ENCODE measurements at places on chromosomes 2 and 18. TPM values are rescaled to one million over a fixed set of nuclear protein-coding genes. Genes with fewer than 3 reads are reported as not detected.

Gene EFR3B
- 2.2 TPM for total RNA-seq

DNA sequence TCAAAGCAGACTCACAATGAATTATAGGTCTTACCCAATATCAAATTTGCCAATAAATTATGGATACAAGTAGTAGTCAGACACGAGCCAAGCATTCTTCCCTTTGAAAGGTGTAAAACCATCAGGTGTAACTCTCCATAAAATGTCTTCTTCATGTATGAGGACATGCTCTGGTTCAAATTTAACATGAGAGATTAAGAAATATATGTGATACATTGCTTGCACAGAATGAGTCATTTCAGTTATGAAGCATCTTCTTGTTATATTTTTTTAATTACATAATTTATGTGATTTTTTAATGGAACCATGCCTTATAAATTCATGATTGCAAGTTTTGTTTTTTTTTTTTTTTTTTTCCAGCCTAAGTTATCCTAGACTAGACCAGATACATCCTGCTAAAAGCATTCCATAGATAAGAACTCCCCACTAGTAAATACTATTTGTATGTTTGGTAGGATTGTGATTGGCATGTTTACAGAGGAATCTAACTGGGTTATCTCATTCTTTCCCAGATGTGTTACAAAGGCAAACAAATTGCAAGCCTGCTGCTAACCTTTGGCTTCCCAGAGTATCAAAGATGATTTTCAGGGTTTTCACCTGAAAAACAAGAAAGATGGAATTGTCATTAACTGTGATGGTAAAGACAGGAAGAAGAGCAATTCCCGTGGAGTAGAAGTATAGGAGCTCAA lies 621.9 kb downstream of the XIRP2 start:
- peak; percentile 17 for DNase-seq

GRCh38 chr2:225428360-225428759 lies 28.9 kb downstream of the NYAP2 start:
- no peak for DNase-seq

DNA sequence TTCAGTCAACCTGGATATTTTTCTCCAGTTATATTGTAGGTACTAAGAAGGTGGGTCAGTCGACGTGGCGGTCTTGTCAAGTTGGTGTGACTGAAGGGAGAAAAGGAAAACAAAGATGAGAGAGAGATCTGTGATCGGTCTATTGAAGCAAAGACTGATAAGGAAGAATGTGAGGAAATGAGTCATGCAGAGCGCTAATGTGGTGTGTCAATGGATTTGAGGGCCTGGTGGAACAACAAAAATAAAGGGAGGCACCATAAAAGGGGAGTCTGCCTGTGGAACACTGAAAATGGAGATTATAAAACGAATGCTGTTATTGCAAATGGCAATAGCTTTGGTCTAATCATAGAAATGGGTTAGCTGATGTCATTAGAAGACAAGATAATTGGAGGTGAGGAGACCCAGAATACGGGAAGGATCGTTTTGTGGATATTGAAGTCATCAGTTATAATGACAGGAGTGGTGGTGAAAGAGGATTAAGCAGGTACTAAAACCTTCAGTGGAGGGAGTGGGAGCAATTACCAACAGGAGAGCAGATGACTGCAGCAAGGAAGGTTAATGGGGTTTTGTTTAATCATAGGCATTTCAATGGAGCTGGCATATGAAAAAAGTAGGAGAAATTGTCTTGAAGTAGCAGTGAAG lies 599.1 kb upstream of the FSHR start:
- no peak for DNase-seq

DNA sequence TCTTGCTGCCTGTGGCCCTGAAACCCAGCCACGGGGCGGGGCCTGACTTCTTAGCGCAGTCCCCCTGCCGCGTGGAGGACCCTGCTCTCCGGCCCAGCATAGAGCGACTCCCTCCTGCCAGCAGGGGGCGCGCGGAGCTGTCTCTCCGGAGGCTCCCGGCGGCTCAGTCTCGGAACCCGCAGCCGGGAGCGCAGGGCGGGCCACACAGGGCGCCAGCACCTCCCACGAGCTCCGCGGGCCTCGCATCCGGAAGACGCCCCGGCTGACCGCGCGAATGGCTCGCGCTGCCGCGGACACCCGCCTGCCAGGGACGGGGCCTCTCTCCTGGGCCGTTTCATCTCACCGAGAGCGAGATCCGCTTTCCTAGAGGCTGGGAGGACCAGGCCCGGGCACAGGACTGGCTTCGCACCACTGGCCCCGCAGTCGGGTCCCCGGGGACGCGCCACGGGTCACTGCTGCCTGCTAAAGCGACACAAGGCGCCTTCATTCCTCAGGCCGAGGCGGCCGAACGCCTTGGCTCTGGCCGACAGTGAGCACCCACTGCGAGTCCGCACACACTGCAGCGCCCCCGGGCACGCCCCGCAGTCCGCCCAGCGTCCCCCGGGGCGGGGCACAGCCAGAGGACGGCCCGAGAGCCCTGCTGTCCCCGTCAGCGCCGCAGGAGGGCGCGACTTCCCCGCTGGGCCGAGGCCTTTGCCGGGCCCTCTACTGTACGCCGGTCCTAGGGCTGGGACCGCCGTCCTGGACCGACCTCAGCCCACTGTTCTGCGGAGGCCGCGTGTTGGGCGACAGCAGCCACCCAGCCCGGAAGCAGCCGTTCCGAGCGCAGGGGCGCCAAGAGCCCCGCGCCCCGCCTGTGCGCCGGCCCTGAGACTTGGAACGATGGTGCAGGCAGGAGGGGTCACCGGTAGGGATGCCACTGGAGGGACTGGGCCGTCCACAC lies 39.0 kb upstream of the ARHGEF4 start:
- peak; percentile 78 for DNase-seq

DNA sequence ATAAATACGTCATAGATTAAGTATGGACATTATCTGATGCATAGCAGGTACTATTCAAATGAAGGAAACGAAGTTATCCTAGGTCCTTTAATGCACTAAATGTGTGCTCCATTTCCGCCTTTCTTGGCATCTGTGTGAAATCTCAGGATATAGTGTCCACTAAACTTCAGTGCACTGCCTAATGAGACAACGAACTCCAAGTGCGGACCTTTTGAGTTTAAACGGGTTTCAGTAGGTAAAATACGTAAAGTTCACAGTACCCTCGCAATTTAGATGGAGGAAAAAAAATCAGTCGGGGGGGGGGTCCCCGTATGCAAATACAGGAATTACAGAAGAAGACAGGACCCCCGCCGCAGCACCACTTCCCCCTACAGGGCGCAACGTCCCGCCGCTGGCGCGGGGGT lies 729 bp upstream of the REL start:
- no peak for DNase-seq

Gene CAPN13
- not detected for total RNA-seq

DNA sequence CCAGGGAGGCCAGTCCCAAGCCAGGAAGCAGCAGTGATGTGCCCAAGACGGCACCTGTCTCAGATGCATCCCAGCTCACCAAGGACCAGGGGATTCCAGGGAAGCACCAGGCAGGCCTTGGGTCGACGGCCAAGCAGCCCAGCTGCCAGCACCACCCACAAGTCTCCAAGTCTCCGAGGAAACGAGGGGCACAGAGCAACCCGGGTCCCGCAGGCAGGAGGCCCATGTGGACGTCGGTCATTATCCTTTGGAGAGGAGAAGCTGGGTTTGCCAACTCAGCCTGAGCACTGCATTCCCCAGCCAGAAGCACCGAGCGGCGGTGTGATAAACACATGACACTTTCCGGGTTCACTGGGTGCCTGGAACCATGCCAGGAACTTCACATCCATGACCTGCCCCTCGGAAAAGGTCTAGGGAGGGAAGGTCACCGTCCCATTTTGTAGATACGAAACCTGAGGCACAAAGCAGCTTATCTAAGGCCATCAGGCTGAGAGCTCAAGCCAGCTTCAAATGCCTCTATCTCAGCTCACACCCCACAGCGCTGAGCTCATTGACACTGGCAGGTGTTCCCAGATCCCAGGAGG lies 104.5 kb downstream of the ZNF516 start:
- no peak for DNase-seq

DNA sequence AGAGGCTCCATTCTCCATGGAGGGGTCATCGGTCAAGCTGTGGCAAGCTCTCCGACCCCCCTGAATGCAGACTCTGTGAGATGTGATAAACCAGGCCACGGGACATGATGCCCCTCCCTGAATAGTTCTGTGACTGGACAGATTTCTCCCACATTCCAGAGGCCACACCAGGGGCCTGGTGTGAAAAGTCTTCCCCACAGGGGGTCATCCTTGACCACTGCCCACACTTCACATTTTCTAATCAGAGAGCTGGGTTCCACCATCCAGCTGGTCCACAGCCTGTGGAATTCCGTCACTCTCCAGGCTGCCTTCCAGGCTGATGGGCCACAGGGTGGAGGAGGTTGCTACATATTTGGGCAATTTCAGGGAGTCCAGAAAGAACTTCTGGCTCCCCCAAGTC lies 51.3 kb upstream of the CYRIA start:
- DNase-seq, result no peak

Gene SLC30A3
- 6.5 TPM for total RNA-seq

DNA sequence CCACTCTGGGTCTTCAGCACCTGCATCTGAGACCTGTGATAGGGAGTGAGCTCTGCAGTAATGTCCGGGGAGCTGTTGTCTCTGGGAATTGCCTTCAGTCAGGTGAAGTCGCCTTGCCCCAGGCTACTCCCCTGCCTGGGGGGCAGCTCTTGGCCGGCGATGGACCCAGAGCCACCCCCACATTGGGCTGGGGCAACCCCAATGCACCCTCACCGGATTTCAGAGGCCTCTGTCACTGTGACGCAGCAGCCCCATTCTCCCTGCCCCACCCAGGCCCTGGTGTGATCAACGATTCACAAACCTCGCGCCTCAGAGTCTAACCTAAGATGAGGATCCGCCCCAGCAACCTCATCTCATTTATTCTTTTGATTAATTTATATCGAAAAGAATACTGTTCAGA lies 303.6 kb downstream of the NDUFA10 start:
- no peak for DNase-seq

- no peak for DNase-seq
These were observed 26.1 kb upstream of the SERTAD2 start for GRCh38 chr2:64679673-64680425.

GRCh38 chr2:85710687-85711577 lies 16.8 kb downstream of the GNLY start:
- no peak for DNase-seq

DNA sequence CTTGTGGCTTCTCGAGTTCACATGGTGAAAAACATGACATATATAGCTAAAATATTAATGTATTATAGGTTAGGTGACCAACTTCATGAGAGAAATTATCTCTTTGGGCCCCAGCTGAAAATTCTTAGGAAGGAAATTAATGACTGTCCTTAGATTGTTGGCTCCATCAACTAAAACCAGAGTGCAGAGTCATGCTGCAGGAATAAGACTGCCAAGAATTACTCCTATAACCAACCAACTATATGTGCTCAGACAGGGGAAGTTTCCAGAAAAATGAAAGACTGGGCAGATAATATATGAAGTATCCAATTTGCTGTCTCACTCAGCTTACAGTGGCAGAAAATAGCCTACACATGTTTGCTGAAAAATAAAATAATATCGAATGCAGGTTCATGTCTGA lies 71.0 kb upstream of the TMEFF2 start:
- DNase-seq, result no peak

DNA sequence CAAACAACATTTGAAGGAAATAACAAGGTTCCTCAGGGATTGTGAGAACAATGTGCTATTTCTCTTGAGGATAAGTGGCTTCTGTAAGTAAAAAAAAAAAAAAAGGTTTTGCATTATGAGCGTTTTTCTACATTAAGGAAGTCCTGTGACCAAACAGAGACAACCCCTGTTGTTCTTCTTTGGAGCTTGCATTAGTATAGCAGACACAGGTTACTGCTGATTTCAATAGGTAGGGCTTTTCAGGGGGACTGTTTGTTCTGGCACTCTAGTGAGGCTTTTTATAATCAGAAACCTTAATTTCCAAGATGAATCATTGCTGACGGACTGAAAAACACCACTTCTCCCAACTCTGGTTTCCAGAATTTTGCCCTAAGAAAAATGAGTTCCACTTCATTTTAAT lies 8.2 kb downstream of the DPP10 start:
- DNase-seq, result no peak

DNA sequence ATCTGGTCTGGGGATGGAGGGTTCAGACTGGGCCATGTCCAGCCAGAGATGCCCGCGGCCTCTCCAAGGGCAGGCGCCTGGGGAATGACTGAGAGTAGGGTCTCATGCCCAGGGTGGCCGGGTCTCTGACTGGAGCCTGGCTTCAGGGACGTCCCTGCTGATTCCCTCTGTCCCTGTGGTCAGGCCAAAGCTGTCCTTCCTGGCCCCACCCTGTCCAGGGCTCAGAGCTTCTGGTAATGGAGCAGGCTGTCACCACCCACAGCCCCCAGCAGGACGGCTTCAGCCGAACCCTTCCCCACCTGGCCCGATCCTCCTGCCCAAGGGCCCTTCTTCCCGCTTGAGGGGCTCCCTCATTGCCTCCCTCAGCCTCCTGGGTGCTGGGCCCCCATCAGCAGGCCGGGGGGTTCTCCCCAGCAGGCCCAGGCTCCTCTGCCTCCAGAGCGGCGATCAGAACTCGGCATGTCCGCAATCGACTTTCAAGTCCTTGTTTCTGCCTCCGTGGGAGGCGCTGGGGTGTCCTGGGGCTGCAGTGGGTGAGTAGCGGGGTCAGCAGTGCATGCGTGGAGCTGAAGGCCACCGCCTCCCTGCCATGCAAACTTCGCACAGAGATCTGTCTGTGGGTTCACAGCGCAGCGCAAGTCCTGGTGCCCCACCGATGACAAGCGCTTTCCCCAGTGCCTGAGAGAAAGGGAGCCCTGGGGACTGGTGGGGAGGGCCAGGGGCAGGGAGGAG lies 18.3 kb downstream of the RAMP1 start:
- no peak for DNase-seq

DNA sequence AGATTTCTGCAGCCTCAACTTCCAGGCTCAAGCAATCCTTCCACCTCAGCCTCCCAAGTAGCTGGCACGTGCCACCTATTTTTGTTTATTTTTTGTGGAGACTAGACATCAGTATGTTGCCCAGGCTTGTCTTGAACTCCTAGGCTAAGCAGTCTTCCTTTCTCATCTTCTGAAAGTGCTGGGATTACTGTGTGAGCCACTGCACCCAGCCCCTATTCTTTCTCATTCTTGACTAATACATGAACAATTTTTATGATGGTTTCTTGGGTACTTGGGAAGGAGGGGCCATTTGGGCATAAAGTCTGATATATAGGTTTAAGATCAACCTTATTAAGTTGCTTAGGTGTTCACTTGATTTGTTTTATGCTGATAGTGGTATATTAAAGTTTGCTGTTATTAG lies 26.2 kb downstream of the EPC2 start:
- DNase-seq, result peak; percentile 22

- no peak for DNase-seq
These were observed 38.5 kb downstream of the ANO7 start for GRCh38 chr2:241226723-241227572.

- no peak for DNase-seq
These were observed 1908.4 kb upstream of the PIK3C3 start for GRCh38 chr18:40046596-40046995.

GRCh38 chr18:3234457-3234856 lies 13.1 kb upstream of the MYL12A start:
- DNase-seq, result no peak

GRCh38 chr2:128573116-128573515 lies 254.4 kb upstream of the HS6ST1 start:
- no peak for DNase-seq

Gene SLC4A3
- 11.4 TPM for total RNA-seq
